ENCODE measurements at places on chromosomes 7 and 10.

- DNase-seq, result no peak
These were observed 329.4 kb upstream of the MAGI2 start for GRCh38 chr7:79782906-79783305.

DNA sequence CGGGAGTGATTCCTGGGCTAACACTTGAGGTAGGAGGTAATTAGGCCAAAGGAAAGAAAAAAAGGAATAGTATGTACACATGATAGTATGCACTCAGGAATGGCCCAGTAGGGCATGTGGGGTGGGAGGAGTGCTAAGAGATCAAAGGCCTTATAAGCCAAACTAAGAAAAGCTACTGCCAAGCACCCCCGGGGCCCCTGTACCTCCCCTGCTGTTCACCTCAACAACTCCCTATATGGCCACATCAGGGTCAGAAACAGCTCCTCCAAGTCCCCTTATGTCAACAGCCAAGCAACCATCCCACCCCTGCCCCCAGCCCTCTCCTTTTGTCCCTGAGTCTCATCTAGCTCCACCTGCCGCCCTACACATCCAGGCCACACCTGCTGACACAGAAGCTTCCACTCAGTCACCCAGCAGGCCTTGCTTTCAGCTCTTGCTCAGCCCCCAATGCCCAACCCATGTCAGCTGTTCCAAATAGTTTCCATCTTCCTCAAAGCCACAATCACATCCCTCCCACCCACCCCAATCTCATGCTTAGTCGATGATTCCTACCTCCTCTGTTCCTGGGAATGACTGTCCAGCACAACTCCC, 80.2 kb downstream of the SORBS1 start:
- no peak for DNase-seq

GRCh38 chr7:111103136-111103535, 12.2 kb downstream of the LRRN3 start:
- DNase-seq, result no peak

- no peak for DNase-seq
These were observed 75.7 kb downstream of the PTPRE start for GRCh38 chr10:127982601-127983000.

GRCh38 chr10:82668221-82668895, 793.4 kb downstream of the NRG3 start:
- no peak for DNase-seq

- no peak for DNase-seq
These were observed 83.9 kb upstream of the ANK3 start for GRCh38 chr10:60473557-60473956.

GRCh38 chr10:113426181-113426877, 126.5 kb upstream of the HABP2 start:
- no peak for DNase-seq

- peak; percentile 94 for DNase-seq
These were observed 201.2 kb upstream of the NFE2L3 start for GRCh38 chr7:25950488-25951413.

DNA sequence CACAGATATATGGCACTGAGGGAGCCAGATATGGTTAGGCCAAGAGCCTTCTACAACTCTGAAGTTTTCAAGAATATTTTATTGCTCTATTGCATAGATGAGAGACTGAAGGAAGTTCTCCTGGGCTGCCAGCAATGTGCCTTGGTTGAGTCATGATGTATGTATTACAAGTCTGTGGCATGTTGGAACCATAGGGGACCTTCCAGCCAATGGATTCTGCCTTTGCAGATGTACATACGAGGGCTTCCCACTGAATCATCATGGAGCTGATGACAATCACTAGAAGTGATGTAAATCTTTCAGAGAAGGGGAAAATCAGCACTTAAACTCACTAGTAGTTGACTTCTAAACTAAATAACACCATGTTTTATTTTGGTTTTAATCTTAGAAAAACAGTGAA, 419.5 kb downstream of the PHTF2 start:
- DNase-seq, result no peak

GRCh38 chr7:137882261-137882668, 35.5 kb upstream of the DGKI start:
- DNase-seq, result no peak

DNA sequence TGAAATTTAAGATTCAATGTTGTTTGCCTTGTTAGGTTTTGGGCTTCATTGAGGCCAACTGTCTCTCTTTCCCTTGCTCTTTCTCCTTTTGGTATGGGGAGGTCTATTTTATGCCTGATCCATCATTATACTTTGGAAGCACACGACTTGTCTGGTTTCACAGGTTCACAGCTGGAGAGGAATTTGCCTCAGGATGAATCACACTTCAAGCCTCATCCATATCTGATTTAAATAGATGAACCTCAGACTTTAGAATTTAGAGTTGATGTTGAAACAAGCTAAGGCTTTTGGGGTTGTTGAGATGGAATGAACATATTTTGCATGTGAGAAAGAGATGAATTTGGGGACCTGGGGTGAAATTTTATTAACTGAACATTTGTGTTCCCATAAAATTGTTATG, 150.5 kb upstream of the IGFBP3 start:
- no peak for DNase-seq

- no peak for DNase-seq
These were observed 150.5 kb downstream of the ELAPOR2 start for GRCh38 chr7:86908948-86909347.

GRCh38 chr7:116242178-116242577, 31.8 kb downstream of the TES start:
- DNase-seq, result no peak

DNA sequence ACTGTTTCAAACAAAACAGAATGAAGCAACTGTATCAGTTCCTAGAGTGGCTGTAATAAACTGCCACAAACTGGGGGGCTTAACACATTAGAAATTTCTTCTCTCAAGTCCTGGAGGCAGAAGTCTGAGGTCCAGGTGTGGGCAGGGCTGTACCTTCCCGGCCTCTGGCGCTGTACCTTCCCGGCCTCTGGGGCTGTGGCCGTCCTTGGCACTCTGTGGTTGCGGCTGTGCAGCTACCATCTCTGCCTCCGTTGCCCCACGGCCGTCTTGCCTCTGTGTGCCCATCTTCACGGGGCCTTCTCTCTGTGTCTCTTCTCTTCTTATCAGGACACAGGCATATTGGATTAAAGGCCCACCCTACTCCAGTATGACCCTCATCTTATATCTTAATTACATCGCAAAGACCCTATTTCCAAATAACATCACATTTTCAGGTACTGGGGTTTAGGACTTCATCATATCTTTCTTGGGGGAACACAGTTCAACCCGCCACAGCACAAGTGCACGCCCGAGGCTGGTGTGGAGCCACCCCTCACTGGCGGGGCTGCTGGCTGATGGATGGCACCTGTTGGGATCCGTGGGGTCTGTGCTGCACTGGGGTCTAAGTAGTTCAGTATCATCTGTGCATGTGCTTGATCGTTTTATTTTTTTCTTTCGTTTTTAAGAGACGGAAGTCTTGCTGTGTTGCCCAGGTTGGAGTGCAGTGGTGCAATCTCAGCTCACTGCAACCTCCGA, 123.2 kb downstream of the ACTR3B start:
- no peak for DNase-seq

- DNase-seq, result no peak
These were observed 253.4 kb downstream of the TRIL start for GRCh38 chr7:28704706-28705105.

DNA sequence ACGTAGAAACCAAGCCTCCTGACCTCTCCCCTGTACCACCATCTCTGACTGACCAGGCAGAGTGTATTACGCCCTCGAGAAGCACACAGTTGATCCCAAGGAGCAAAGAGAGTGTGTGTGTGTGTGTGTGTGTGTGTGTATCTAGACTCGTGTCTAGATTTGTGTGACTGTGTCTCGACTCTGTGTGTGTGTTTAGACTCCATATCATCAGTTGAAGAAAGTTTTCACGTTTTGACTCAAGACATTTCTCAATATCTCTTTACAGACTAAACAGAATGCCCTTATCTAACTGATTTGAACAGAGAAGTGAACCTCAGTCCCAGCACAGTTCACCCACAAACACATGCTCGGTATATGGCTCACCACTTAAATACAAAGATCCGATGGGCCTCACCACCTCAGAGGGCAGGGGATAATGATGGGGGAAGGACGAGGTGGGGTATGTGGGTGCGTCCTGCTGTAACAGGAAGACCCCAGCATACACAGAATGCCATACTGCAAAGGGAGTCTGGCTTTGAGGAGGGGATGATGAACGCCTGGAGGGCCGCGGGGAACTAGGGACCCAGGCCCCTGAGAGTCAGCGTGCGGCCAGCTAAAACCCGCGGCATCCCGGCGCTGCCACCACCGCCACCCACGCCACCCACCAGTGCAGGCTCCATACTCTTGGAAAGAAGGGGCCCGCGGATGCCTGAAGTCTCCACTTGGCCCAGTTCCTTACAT, 780 bp downstream of the ALDH18A1 start:
- no peak for DNase-seq

GRCh38 chr7:22793593-22794462, 28.8 kb downstream of the TOMM7 start:
- no peak for DNase-seq

GRCh38 chr7:69800495-69800894, 202.2 kb downstream of the AUTS2 start:
- no peak for DNase-seq

DNA sequence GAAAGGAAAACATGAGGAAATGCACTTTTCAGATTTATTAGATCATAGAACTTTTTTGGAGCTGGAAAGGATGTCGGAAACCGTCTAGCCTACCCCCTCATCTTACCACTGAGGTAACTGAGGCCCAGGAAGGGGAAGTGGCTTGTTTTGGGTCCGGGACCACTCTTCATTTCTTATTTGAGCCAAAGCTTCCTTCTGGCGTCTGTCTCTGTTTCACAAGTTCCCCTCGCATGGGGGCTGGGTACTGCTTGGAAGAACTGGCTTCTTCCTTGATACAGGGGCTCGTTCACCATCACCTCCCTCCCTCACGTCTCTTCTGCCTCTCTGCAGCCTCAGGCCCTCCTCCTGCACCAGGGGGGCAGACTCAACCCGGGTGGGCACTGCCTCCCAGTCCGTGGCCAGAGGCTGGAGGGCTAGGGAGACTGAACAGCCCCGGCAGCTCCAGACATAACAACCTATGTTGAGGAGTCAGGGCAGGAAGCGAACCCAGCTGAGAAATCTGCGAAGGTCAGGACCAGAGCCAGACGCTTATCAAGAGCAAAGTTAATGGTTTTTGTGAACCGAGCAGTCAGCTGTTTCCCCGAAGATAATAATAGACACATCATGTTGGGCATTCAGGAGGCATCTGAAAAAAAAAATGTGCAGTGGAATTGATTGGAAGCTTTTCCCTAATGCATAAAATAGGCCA, 12.9 kb downstream of the HTRA1 start:
- DNase-seq, result no peak

DNA sequence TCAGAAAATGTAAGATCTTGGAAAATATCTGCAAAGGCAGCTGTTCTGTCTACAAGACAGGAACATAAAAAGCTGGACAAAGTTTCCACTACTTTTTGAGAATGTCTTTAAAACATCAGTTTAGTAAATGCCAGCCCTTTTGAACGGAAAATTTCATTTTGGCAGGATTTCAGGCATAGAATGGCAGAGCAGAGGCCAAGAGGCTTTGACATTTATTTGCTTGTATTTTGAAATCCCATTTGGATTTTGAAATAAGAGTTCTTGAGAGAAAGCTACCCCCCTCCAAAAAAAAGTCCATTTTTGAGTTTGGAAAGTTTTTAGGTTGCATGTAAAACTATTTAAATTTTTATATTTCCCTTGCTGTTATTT, 3.1 kb upstream of the ETV1 start:
- DNase-seq, result no peak

- no peak for DNase-seq
These were observed 686 bp upstream of the MIOS start for GRCh38 chr7:7565746-7566650.

GRCh38 chr10:62617652-62618051, 186.9 kb upstream of the ADO start:
- DNase-seq, result no peak

- DNase-seq, result no peak
These were observed 86.0 kb upstream of the PFKP start for GRCh38 chr10:2981361-2981801.

DNA sequence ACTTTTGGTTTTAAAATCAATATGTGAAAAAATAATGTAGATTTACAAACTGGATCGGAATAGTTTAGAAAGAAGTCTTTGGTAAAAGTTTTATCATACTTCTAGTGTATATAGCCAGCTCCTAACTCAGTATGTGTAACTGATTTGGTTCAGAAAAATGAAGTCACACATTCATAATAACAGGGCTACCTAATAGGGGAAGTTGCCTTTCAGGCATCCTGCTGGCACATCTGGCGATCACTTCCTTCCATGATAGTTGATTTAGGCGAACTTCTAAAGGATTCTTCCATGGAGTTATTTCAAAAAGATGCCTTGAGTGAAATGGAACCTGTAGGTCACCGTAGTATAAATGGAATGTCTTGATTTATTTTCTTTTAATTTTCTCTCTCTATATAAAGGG, 69.1 kb downstream of the SHH start:
- no peak for DNase-seq

DNA sequence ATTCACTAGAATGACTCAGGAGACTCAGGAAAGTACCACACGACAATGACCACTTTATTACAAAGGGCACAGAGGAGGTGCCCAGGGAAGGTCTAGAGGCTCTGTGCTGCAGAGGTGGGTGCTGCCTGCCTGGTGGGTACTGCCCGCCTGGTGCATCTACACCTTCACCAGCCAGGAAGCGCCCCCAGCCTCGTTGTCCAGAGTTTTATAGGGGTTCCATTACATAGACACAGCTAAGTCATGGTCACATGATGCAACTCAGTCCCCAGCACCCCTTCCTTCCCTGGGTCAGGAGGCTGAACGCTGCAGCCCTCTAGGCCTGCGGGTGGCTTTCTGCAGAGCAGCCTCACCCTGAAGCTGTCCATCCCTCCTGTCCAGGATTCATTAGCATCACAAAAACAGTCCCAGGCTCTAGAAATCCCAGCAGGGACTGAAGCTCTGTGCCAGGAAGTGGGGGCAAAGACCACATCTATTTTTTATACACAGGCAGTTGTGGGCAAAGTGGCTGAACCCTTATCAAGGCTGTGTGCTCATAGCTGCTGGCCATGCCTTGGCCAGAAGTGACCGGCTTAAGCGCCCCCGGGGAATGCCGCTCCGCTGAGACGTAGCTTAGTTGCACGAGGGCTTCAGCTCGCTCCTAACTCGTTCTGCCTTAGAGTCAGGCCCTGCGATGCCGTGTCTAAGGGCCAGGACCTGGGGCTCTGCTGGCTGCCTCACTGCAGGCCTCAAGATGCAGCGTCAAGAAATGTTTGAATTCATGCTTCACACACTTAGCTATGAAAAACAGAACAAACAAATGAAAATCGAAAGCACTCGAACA, 219.0 kb downstream of the GLRX3 start:
- DNase-seq, result no peak
